ENCODE measurements at places on chromosomes 2 and 18. TPM values are rescaled to one million over a fixed set of nuclear protein-coding genes. Genes with fewer than 3 reads are reported as not detected.
A peak's percentile ranks its signal among the peaks of the same experiment; 100 is the strongest.

Gene WDR12
- 86.5 TPM for polyA plus RNA-seq

Gene KCNG2
- 0.38 TPM for polyA plus RNA-seq

Gene NCKAP5
- 19.7 TPM for polyA plus RNA-seq

Gene FAM228A
- polyA plus RNA-seq, result 1.1 TPM

DNA sequence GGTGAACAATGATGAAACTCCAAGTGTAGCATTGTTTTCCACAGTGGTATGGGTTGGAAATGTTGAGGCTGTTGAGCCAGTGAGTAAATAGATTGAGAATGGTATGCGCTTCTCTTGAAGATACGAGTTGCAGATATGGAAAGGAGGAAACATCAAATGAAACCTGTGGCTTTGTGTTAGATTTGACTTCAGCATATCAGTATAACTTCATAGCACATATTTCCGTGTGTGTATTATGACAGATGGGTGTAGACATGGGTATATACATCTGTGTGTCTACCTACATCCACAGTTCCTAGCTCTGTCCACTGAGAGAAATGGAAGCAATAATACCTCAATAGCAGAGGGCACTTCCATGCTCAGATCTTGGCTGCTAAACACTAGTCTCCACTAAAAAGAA is 8.0 kb downstream of the SNED1 start:
- DNase-seq, result no peak

DNA sequence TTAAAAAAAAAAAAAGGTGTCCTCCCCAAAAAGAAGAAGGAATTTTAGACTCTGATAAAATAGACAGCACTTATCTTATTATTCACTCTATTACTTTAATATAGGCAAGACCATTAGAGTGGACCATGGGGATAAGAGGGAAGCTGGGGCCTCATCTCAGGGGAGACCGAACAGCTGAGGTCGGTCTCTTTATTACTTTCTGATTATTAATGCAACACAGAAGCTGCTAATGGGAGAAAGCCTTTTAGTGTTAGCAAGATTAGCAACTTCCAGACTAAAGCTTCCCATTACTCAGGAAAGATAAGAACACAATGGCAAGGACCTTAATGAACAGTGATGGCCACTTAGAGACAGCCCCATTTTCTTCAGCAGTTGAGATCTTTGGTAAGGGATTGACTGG is 135.5 kb downstream of the TMEFF2 start:
- DNase-seq, result no peak

DNA sequence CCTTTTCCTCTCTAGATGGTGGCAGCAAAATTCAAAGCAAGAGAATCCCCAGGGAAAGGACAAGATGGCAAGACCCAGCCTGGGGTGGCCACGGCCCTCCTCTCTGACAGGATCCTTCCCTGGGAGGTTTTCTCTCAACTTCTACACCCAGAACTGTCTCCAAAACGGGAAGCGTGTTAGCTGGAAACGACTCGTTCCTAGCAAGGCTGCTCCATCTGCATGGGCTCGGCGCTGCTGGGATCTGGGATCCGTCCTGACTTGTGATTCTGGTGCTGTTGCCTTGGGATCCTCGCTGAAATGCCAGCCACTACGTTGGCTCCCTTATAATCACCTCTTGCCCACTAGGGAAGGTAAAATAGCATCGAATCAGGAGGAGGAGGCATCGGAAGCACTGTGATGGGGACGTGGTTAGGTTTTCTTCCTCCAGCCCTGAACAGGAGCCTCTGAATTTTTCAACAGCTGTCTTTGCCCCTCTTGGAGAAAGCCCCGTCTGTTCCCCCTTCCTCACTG is 514.8 kb upstream of the MYT1L start:
- DNase-seq, result no peak

DNA sequence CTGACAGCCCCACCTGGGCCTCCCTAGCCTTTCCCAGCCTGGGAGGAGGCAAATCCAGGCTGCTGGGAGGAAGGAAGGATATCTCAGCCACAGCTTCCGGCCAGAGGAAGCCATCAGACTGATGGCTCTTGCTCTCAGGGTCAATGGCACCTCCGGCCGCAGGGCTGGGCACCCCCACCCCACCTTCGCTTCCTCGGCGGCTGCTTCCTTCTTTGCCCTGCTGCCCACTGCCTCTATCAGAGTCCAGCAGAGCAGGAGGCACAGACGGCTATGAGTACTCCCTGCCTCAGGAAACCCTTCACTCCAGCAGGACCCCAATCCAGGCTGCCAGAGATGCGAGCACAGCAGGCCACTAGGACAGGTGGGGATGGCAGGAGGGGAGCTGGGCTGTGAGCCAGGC is 3.3 kb downstream of the SEMA4C start:
- no peak for DNase-seq

- DNase-seq, result no peak
Observed at GRCh38 chr18:26255695-26256622, 29.7 kb downstream of the TAF4B start.

DNA sequence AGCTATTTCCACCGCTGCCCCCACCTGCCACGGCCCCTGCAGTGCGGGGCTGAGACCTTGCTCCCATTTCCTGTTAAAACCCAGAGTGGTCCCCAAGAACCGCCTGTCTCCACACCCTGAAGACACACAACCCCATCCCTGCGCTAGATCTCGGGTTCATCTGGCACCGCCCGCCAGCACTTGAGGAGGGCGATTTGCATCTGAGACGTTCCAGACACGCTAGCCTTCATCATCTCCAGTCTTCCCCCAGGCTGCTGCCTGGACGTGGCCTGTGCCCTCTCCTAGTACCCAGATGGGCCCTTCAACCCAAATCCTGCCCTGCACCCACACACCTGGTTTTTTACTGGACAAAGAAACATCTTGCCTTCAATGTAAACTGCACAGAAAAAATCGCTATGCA is 49.8 kb downstream of the SLC66A2 start:
- no peak for DNase-seq

DNA sequence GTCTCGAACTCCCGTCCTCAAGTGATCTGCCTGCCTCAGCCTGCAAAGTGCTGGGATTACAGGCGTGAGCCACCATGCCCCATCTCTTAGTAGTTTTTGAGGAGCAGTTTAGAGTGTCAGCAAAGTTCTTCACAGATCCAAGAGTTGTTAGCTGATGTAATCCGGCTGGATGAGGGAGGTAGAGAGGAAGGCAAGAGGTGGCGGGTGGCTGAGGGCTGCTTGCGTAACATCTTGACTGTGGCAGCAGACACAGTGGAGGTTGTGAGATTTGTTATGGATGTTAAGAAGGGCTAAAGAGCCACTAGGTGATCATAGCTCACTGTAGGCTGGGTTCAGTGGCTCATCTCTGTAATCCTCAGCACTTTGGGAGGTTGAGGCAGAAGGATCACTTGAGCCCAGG is 19.5 kb upstream of the FAM136A start:
- peak; percentile 32 for DNase-seq

GRCh38 chr2:170307052-170307451 is 129.1 kb downstream of the MYO3B start:
- DNase-seq, result no peak

GRCh38 chr18:63828120-63828519 is 52.9 kb downstream of the SERPINB7 start:
- DNase-seq, result no peak

GRCh38 chr2:69946351-69947324 is 14.8 kb downstream of the ASPRV1 start:
- DNase-seq, result no peak

GRCh38 chr2:73827018-73827417 is 1.7 kb upstream of the STAMBP start:
- DNase-seq, result no peak

- DNase-seq, result no peak
Observed at GRCh38 chr2:45907592-45907991, 256.1 kb downstream of the PRKCE start.

DNA sequence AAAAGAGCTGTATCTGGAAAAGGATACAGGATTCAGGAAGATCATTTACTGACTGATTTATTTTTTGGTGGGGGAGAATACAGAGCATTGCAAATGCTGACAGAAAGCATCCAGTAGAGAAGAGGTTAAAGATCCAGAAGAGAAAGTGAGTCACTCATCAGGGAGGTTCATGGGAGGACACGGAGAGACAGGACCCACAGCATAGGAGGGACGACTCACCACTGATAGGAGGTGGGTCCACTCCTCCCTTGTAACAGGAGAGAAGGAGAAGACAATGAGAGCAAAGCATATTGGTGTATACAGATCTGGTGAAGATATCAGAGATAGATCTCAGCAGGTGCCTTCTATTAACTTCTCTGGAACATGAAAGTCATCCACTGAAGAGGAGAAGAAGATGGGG is 142.4 kb upstream of the AQP4 start:
- DNase-seq, result no peak

GRCh38 chr2:239830121-239831000 is 194.8 kb downstream of the NDUFA10 start:
- DNase-seq, result no peak

- DNase-seq, result no peak
Observed at GRCh38 chr18:7890075-7890474, 323.0 kb downstream of the PTPRM start.

GRCh38 chr18:49910986-49911385 is 97.7 kb upstream of the ACAA2 start:
- no peak for DNase-seq

DNA sequence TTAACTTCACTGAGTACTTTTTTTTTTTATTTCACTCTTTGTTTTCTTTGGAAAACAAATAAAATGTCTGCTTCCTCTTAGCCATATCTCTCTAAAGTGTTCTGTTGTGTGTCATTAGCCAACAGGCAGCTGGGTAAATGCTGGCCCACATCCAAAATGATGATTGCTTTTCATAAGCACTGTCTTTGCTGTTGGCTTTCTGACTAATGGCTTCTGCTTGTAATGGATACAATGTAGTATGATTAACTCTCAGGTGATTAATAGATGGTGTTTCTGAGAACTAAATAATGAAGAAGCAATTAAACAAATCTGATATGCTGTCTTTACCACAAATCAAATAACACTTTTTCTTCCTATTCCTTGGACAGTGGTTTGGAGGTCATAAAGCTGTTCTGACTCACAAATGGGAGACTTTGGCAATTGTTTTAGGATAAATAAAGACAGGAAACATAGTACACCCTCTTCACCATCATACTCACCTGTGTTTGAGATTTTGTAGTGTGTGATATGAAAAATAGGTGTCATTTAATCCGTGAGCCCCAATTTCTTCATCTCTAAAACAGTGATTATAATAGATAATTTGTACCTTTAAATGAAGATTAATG is 888.4 kb downstream of the TSN start:
- DNase-seq, result no peak

DNA sequence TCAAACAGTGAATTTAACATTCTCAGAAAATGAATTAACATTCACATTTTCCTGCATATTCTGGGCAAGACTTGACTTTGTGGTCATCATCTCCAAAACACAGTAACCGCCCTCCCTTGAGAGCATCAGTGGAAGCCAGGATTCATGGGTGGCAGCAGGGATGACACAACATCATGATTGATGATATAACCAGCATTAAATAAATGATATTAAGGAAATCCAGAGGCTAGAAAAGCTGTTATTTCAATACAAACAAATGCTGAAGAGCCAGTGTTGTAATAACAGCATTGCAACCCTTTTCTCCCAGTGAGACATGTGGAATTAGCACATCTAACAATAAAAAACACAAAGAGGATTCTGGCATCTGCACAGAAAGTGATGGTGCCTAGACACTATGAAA is 41.1 kb downstream of the CDC42EP3 start:
- DNase-seq, result no peak
